Amygdala (tissue), 56 donors: ENCODE measurements at places on chromosomes 3 and 15.

- DNase-seq, result no peak
These were observed 51.5 kb upstream of the POLR2M start for GRCh38 chr15:57655053-57655452.

DNA sequence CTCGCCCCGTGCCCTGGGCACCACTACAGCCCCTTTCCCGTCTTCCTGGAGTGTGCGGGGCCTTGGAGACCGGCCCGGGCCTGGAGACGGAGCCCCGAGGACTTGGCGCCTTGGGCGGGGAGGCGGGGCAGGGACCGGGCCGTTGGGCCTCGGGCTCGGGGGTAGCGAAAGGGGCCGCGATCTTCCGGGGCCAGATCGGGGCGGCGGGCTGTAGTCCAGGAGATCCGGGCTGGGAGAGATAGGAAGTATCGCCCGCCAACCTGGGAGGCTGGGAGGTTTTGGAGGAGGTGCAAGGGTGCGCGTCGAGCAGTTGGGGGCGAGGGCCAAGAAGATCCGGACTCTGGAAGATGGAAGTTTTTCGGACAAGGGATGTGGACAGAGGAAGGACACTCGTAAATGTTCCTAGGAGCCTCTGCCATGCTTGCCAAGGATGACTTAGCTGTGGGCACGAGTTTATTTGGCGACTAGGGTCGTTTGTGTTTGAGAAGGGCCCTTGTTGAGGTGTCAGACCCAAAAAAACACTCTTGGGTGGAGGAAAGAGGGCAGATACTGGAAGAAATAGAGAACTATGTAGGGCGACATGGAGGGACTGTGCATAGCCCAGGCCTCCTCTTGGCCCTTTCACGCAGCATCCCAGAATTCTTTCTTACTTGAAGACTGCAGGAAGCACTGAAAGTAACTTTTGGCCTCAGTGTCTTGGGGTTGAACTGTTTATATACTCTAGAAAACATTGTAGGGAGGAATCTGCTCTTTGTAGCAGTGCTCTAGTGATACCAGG lies 712 bp downstream of the RTF1 start:
- no peak for DNase-seq

GRCh38 chr3:48662753-48663488 lies at the start of gene CELSR3:
Gene CELSR3, minus strand, starts transcription at chr3:48662886. Its CDS starts 252 bp downstream, at chr3:48662634.
- DNase-seq, result peak; percentile 80

DNA sequence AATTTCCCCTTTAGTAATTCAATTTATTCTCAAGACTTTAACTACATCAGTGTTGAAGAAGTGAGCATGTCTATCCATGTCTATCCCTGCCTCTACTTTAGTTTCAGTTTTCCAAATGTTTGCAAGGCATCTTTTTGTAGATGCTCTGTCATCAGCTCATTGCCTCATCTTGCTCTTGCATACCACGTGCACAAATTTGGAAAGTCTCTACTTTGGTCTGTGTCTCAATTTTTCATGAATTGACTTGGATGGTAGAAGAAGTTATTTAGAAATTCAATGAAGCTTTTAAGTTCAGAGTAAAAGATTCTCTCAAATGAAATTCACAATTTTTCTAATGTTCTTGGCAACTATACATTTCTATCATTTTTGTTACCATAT lies 55.3 kb downstream of the CLDN1 start:
- no peak for DNase-seq

GRCh38 chr3:29420106-29420505 lies 139.2 kb downstream of the RBMS3 start:
- no peak for DNase-seq

- DNase-seq, result no peak
These were observed 873 bp downstream of the CAPN7 start for GRCh38 chr3:15206662-15207576.

DNA sequence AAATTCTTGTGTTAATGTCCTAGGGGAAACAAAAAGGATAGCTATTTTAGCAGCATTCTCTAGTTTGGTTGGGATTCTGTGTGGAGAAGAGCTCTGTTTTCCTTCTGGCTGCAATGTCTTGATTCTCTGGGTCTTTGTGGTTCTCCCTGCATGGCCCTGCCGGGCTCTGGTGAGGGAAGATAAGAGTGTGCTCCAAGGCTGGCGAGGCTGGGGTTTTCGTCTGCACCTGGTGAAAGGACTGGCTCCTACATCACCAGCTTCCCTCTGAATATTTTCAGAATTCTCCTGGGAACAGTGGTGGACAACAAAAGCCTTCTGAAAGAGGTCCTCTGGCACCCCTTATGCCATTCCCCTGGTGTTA lies 38.1 kb upstream of the SFMBT1 start:
- DNase-seq, result no peak

GRCh38 chr3:71360180-71360579 lies 223.3 kb downstream of the FOXP1 start:
- DNase-seq, result no peak

DNA sequence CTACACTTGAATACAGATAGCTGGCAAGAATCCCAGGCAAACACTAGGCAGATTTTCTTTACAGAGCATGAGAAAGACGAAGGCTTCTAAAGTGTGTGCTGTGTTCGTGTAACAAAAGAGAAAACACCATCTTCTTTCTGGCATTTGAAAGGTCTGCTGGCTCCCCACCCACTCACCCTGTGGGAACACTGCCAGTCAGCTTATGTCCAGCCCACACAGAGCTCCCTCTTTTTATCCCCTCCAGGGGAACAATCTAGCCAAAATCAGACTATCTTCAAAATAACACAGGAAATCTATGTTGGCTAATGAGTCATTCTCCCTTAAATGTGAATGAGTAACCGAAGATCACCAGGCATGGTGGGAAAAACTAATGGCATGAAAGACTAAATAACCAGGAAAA lies 45.6 kb upstream of the PAQR5 start:
- no peak for DNase-seq

- no peak for DNase-seq
These were observed 203.1 kb downstream of the MINAR1 start for GRCh38 chr15:79635149-79635771.

DNA sequence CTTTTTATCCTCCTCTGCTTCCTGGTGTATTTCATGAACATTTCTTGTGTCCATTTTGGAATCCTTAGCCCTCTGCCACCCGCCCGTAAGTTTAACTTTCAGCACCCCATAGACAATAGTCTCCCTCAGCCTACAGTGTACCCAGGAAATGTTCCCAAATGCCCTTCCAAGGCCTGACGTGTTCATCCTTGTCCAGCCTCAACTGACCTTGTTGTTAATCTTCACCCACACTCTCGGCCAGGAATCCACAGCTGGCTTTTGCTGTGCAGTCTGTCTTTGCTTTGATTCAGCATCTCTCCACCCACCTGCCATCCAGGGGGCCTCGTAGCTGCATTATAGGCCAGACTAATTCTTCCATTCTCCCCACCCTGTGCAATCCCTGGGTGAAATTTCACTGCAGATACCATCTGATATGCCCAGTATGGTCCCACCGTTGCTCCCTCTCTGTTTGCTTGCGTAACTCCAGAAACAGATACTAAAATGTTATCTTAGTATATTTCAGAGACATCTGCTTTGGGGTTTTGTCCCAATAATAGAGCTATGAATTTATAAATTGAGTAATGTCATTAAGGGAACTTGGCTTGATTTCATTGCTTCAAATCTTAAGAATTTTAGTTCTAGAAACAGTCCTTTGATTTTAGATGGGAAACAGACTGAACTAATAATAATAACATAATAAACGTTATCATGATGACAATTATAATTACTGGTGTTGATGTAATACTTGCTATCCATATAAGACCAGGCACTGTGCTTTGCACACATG lies 16.6 kb downstream of the GUCA1C start:
- DNase-seq, result no peak

GRCh38 chr15:45603881-45604280 lies 16.7 kb downstream of the BLOC1S6 start:
- no peak for DNase-seq

DNA sequence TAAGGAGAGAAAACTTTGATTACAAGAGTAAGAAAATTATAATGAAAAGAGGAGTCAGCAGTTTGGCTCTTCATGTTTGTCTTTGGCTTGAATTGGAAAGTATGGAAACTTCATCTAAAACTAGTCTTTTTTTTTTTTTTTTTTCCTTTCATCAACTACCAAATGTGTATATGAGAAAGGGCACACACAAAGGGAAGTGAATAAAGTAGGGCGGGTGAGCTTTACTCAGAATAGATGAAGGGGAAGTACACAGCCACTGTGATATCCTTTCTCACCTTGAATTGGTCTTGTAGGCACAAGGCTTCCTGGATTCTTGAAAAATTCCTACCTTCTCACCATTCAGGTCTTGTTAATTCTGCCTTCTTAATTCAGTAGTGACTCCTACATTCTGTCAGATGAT lies 652.3 kb upstream of the KCNMB2 start:
- no peak for DNase-seq

GRCh38 chr3:195425849-195426248 lies 17.0 kb downstream of the ACAP2 start:
- DNase-seq, result no peak

GRCh38 chr15:37100966-37101215 lies 542 bp upstream of the MEIS2 start:
- DNase-seq, result no peak

DNA sequence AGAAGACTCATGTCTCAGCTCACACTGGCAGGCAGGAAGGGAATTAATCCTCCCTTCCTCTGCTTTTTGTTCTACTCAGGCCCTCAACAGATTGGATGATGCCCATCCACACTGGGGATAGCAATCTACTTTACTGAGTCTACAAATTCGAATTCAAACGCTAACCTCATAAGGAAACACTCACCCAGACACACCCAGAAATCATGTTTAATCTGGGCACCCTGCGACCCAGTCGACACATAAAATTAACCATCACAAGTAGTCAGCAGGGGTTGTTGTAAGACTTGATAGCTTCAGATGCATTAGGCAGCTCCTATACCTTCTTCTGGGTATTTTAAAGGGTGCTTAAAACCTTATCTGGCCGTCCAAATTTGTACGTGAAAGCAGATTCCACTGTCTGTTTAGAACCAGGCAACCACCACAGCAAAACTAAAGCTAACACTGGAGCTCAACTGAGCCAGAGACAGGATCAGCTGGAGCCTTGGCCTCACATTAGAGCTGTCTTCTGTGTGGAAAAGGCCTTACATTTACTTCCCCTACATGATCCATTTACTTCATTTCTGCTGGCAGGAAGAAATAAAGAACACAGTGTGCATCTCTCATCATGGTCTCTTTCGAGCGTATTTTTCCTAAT lies 407.3 kb upstream of the PPP2R3A start:
- DNase-seq, result no peak

DNA sequence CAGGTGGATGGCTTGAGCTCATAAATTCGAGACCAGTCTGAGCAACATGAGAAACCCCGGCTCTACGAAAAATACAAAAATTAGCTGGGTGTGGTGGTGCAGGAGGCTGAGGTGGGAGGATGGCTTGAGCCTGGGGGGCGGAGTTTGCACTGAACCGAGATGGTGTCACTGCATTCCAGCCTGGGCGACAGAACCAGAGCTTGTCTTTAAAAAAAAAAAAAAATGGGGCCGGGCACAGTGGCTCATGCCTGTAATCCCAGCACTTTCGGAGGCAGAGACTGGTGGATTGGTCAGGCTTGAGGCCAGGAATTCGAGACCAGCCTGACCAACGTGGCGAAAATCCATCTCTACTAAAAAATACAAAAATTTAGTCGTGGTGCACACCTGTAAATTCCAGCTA lies 64.0 kb downstream of the TMEM44 start:
- no peak for DNase-seq

GRCh38 chr15:101022306-101022705 lies 103.1 kb downstream of the LRRK1 start:
- no peak for DNase-seq

- no peak for DNase-seq
These were observed 16.0 kb downstream of the STARD9 start for GRCh38 chr15:42591238-42591934.

DNA sequence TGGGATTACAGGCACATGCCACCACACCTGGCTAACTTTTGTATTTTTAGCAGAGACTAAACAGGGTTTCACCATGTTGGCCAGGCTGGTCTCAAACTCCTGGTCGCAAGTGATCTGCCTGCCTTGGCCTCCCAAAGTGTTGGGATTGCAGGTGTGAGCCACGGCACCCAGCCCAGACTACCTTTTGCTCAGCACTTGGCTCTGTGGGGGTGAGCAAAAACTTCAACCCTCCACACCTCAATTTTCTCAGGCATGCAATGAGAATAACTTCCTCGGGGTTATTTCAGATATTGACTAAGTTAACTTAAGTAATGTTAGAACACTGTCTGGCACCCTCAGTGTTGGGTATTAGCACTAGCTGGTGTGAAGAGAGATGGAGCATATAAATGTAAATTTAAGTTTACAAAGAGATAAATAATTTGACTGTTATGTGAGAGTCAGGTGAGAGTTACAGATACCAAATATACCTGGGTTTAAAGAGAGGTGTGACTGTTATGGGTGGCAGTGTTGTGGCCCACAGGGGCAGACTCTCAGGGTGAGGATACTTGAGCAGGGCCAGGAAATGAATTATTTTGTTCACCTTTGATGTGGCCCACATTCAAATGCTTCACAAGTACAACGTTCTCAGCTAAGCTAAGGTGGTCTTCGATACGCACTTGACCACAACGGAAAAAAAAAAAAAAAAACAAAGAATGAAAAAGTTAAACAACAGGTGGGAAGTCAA lies 29.0 kb downstream of the CPOX start:
- DNase-seq, result no peak

DNA sequence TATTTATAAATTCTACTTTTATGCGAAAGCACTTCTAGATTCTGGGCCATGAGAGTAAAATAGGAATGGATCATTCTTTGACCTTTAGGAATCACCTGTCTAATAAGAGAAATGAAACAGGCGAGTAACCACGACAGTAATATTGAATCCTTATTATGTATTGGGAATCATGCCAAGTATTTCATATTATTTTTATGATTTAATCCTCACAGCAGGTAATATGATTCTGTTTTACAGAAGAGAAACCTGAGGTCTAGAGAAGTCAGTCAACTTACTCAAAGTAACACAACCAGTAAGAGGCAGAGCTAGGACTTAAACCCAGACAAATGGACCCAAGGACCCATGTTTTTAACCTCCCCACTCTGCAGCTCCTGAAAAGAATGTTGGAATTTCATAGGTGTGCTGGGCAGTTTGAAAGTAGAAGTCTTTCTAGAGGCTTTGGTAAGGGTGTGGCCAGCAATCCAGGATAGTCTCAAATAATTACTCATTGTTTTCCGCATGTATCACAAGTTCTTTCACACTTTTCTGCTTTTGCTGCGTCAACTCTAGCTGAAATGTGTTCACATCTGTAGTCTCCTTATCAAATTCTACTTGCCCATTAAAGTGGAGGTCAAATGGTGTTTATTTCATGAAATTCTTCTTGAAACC lies 181.7 kb downstream of the TPRG1 start:
- DNase-seq, result no peak

- no peak for DNase-seq
These were observed 134.5 kb upstream of the SGO1 start for GRCh38 chr3:20320489-20320888.

DNA sequence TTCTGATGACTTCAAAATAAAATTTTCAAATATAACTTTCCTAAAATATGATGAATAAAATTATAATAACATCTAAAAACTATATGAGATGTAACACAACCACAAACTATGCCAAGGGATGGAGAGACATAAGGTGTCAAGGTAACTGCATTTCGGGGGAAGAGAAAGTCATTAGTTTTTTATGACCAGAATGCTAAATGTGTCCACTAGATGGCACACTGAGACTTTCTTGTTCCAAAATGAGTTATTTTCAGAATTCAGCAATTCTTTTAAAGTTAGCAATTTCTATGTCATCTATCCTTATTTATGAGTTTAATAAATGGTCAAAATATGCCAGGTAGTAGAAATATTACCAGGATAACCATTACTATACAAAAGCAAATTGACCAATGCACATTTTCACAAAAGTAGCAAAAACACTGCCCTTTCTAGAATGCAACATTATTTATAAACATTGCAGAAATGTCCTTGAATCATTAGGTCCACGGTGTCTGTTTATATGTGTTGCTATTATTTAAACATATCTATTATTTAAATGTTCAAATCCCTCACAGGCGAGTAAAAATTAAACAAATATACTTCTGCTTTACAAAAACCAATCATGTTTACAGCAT lies 374.2 kb downstream of the PLCL2 start:
- no peak for DNase-seq
